Activated CD4-positive, alpha-beta T cell treated with anti-CD3 and anti-CD28 coated beads, Interleukin-2, amount 50 U/mL, for 48 hours (primary cell): ENCODE measurements at places on chromosomes 2 and 18.

- DNase-seq, result peak; percentile 7
Observed at GRCh38 chr18:45386041-45386655, 229.1 kb upstream of the SLC14A2 start.

DNA sequence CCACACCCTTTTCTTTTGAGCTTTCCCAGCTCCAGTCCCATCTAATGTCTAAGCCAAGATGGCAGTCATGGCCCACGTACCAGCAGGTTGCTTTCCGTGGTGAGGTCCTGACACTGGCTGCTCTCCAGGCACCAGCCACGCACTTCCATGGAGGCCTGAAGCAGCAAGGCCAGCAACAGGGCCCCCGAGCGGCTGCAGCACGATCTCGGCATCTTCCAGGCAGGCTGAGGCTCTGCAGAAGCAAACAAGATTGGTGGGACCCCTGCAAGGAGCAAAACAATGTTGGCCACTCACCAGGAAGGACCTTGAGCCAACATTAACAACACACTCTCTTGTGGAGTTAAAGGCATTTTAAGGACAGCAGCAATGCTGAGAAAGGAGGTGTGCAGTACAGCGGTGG, 3.8 kb downstream of the POMC start:
- DNase-seq, result no peak

DNA sequence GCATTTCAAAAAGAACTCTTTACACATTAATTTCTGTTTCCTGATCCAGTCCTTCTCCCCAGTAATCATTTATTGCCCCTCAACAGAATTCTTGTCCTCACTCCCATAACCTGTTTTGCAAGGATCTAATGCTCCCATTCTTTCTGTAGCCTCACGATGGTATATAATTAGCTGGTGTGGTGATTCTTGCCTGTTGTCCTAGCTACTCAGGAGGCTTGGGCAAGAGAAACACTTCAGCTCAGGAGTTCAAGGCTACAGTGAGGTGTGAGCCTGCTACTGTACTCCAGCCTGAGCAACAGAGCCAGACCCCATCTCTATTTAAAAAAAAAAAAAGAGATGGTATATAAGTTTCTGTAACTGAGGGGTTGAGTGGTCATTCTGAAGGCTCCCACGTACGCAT, 7.7 kb upstream of the TRAPPC8 start:
- no peak for DNase-seq

DNA sequence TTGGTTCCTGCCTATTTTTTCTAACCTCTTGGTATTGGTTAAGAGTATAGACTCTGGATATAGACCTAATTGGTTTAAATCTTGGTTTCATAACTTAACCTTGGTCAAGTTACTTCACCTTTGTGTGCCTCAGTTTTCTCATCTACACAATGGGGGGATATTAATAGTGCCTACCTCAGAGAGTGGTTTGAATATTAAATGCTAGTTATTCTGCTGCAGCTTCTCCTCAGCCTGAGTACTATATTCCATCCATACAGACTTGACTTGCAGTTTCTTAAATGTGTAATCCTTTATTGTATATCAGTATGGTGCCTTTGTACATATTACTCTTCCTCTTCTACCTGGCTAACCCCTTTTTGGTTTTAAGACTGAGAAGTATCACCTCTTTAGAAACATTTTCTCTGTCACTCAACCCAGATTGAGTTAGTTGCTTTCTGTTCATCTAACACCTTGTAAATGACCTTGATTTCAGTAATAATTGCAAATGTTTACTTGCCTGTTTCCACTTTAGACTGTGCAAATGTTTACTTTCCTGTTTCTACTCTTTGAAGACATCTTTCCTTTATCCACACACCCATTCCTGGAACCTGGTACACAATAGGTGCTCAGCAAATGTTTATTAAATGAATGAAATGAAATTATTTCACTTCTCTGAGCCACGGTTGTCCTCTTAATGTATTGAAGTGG, 6.6 kb downstream of the ACVR2A start:
- DNase-seq, result no peak
